ENCODE measurements at places on chromosomes 5 and 9. TPM values are rescaled to one million over a fixed set of nuclear protein-coding genes. Genes with fewer than 3 reads are reported as not detected.
A peak's percentile ranks its signal among the peaks of the same experiment; 100 is the strongest.

The GMCL2 gene
- not detected for total RNA-seq

DNA sequence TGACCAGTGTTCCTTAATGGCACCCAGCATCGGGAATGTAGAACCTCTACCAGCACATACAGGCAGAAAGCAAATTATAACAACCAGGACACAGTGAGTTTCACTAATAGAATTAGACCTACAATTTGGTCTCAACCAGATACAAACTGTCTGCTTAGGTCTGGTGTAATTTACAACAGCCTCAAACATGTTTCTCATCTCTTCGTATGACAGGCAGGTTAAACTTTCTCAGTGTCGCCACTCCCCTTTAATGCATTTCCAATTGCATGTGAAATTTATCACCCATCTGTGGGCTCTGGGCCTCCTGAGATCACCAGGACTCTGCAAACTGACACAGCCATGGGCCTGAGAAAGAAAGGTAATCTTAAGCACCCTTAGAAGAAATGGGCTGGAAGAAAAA lies 218.7 kb downstream of the DCP2 start:
- no peak for ATAC-seq

The CD274 gene
- total RNA-seq = 3.6 TPM

DNA sequence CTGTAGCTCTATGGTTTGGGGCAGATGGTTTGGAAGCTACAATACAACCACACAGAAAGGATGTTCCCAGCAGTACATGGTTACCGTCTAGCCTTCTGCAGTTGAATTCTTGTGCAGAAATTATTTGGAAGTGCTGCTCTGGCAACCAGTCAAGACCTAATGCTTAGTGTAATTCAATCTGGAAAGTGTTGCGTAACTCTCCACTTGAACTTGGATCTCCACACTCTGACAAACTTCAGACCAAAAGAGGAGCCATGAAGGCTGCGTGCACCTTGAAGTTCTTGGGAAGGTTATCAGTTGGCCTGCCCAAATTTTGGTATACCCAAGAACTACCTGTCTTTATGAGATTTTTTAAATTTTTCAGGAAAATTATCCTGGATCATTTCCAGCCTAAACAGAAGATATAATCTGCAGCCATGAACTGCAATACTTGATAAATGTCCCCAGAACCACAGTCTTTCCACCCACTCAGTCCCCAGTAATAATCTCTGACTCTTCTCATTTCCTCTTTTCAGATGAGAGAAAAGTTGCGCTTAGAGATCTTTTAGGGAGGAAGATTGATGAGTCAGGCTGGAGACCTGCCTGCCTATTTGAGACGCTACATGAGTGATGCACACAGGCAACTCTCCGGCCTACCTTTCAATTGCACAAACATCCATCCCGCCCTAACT lies 159.9 kb downstream of the FANCC start:
- ATAC-seq = peak; percentile 95

The PCDHGA8 gene
- total RNA-seq = 3.0 TPM

Data from gastroesophageal sphincter (tissue), 4 donors.